COR-L47 (cell line): ENCODE measurements at places on chromosomes 7 and 10.

DNA sequence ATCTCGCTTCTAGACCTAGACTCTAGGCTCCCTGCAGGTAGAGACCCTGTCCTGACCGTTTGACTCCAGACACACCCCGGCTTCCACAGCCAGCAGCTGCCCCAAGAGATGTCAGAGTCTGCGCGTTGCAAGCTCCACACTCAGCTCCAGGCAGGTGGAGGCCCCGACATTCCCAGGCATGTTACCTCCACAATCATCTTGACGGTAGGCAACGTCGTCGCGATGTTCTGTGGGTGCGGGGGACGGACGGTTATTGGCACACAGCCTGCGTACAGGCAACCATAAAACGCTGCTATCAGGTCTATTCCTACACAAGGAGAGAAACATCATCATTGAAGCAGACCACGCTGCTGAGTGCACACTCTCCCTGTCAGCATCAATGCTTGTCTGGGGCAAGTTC, 213.2 kb downstream of the ZMYND11 start:
- DNase-seq, result no peak

DNA sequence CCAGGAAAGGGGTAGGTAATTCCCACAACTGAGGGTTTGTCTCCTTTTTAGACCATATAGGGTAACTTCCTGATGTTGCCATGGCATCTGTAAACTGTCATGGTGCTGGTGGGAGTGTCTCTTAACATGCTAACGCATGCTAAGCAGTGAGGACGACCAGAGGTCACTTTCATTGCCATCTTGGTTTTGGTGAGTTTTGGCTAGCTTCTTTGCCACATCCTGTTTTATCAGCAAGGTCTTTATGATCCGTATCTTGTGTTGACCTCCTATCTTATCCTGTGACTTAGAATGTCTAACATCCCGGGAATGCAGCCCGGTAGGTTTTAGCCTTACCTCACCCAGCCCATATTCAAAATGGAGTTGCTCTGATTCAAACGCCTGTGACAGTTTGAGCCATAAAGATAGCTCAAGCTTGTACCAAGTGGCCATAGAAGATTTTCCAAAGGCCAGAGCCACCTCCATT, 176.0 kb upstream of the NAMPT start:
- no peak for DNase-seq

DNA sequence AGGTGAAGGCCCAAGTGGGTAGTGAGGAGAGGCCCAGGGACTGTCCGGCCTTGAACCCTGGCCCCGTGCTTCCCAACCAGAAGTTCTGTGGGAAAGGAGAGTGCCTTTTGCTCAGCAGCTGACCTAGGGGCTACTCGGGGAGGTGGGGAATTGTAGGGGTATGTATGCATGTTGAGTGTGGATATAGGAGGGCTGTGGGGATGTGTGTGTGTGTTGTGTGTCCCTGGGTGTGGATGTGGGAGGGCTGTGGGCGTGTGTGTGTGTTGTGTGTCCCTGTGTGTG, 12.2 kb downstream of the EPHB6 start:
- DNase-seq, result no peak

GRCh38 chr7:127396184-127396583, 3.7 kb upstream of the ZNF800 start:
- DNase-seq, result no peak

GRCh38 chr10:91800182-91800581, 2.0 kb downstream of the TNKS2 start:
- no peak for DNase-seq

- no peak for DNase-seq
These were observed 66.4 kb downstream of the RAMP3 start for GRCh38 chr7:45223728-45224630.

GRCh38 chr10:14278533-14278932, 52.2 kb downstream of the FRMD4A start:
- DNase-seq, result no peak

DNA sequence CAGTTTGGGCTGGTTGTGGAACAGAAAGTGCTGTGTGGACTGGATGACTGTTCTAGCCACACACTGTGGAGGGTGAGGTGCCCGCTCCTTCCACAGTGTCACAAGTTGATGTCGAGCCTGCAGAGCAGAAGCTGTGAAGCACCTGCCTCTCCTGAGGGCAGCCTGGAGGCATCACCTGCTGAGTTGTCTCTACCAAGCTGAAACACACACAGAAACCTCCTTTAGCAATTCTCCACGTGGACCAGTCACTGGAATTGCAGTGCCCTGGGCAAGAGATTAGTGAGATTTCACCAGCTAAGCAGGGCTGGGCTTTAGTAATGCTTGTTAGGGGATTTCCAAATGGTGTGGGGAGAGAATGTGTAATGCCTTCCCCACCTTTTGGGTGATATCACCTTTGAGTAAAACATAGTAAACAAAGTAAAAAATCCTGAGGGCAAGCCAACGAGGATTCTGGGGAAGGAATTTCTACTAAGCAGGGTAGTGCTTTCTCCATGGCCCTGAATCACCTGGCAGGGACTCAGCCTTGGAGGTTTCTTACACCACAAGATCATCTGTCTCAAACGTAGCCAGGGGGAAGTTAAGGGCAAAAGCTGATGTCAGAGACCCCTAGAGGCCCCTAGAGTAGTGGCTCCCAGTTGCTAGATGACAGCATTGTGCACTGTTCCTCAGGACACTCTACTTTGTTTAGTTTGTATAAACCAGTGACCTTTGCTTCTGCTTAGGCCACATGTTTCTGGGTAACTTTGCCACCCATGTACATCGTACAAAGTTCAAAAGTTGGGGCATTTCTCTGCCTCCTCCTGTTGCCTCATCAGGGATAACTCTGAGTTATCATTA, 233.1 kb upstream of the IGFBP3 start:
- no peak for DNase-seq

DNA sequence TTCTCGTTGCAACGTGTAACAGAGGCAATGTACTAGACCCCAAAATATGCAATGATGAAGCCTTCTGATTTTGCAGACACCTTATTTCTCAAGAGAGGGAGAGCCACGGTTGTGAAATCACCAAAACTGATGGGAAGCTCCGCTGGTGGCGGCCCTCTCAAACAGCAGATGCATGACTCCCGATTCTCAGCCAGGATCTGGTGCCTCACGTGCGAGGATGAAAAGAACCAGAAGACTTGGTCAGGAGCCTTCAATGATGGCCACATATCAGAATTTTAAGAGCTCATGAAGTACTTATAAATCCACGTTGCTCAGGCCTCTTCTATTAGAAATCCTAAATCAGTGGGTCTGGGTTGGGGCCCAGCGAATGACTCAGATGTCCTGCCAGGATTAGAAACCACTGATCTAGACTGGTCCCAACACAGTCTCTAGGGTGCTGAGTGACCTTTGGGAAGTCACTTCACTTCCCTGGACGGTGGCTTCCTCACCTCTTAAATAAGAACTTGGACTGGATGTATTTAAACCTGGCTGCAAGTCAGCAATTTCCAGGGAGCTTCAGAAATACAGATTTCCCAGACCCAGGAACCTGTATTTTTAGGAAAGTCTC, 41.9 kb upstream of the FAM180A start:
- DNase-seq, result no peak

DNA sequence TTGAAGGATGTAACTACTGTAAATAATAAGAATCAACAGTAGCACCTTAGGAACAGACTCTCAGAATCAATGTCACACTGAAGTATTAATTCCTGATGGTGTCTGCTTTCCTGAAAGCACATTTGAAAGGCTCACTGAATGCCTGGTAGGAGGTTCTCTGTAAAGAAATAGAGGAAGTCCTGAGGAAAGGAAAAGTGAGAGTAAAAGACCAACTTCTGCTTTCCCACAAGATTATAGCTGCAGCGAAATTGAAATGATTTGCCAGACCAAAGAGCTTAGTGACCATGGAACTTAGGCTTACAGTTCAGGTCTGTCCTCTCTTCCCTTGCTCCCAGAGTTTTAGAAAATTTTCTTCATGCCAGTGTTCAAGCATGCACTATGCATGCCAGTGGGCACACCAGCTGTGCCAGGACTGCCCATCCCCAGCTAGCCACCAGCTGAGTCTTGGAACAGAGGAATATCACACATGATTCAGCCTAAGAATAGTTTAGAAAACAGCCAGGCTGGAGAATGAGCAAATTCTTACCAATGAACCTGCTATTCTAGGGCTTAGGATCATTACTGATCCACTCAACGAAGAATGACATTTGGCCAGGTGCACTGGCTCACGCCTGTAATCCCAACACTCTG, 123.2 kb downstream of the HERPUD2 start:
- no peak for DNase-seq

DNA sequence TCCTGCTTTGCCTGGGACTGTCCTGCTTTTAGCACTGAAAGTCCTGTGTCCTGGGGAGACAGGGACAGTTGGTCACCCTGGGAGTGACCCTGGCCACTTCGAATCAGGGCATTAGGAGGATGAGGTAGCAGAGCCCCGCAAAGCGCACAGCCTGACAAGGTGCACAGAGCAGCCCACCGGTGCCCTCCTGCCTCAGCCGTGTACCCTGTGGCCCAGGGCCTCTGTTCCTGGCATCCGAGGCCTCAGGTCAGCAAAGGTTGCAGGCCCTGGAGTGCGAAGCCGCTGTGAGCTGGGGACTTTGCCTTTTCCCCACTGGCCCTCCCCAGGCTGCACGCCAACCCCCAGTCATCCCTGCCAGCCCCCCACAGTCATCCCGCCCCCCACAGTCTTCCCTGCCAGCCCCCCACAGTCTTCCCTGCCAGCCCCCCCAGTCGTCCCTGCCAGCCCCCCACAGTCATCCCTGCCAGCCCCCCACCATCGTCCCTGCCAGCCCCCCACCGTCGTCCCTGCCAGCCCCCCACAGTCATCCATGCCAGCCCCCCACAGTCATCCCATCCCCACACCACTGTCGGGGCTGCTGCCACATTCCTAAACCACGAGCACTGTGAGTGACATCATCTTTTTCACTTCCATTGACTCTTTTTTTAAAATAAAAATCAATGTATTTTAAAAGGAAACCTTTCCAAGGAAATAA, 91.8 kb downstream of the RGS10 start:
- DNase-seq, result no peak

DNA sequence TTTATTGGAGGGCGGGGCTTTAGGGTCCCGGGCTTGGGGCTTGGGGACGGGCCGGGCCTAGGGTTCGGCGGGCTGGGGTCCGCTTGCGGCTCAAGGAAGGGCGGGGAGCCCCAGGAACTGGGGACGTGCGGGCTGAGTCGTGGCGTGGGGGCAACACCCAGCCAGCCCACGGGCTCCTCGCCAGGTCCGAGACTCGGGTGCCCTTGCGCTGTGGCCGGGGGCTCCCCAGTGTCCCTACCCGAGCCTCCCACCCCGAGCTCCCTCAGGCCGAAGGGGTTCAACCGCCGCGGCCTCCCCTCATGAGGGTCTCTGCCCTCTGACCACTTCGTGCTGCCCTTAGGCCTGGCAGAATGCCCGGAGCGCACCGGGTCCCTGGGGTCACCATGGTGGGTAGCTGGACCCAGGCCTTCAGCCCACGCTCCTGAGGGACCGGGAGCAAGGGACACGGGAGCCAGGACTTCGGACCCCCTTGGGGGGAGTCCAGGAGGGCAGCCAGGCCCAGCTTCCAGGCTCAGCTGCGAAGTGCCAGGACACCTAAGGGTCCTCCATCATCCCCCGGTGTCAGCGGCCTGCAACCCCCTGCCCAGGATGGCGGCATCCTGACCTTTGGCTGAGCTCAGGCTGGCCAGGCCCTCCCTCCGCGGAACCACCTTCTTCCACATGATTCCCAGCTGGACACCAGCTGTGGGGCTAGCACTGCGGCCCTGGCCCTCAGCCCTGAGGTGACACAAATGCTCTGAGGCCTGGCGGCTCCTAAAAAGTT, 524 bp upstream of the FUOM start:
- no peak for DNase-seq

GRCh38 chr7:87028636-87029035, 30.8 kb downstream of the ELAPOR2 start:
- no peak for DNase-seq

GRCh38 chr7:92835261-92835850, 1.0 kb downstream of the CDK6 start:
- no peak for DNase-seq

DNA sequence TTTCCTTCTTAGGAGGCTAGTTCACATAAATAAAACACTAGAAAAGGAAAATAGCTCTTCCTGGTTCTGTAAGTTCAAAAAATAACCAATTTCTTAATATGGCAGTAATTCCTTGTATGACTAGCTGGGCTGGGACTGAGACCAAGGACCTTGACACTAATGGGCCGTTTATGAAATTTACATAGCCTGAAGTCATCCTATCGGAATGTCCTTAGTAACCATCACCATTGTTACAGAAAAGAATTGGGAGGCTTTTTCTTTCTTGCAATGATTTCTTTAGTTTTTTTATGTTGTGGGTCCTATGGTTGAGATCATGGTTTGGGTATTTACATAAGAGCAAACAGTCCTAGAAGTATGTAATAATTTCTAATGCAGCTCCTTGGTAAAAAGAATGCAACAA, 87.1 kb upstream of the HDAC9 start:
- DNase-seq, result no peak

DNA sequence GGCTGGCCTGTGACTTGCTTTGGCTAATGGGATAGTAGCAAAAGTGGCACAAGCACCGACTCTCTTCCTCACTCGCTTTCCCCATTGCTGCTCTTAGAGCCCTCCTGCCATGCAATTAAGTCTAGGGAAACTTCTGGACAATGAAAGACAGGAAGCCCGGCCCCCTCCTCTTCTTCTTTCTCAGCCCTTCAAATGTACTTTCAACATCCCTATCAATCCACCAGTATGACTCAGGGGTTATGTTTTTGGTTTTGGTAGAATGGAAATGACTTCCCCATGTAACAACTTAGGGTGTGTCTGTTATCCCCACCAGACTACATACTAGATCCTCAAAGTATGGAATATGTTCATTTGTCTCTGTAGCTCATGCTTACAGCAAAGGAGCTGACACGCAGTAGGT, 139.0 kb upstream of the GDF10 start:
- no peak for DNase-seq

- DNase-seq, result no peak
These were observed 429.1 kb downstream of the ACTR3B start for GRCh38 chr7:153188630-153189029.

DNA sequence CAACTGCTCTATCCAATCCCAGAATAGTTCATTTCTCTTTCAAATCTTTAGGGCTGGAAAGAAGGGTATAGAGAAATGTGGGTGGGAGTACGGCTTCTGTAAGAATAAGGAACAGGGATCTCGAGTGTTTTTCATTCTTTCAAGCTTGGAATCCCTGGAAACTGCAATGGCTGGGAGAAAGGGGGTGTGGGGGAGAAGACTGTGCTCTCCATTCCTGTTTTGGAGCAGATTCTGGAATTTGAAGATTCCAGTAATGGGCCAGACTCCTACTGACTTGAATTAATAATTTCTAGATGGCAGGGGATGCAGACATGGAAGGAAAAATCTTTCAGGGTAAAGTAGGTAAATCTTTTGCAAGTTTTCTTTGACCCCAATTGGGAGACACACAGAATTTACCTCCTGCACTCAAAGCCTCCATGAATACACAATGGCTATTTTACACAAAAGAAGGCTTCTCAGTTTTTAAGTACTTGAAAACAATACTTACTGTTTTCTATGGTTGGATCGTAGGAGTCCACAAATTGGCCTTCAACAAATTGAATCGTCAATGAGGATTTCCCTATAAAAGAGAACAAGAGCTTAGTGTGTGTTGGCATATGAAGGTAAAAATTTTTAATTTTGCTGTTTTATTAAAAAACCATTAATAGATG, 29.1 kb downstream of the RHEB start:
- no peak for DNase-seq
